Adrenal gland (tissue), 19 donors: ENCODE measurements at places on chromosomes 7 and 10.

DNA sequence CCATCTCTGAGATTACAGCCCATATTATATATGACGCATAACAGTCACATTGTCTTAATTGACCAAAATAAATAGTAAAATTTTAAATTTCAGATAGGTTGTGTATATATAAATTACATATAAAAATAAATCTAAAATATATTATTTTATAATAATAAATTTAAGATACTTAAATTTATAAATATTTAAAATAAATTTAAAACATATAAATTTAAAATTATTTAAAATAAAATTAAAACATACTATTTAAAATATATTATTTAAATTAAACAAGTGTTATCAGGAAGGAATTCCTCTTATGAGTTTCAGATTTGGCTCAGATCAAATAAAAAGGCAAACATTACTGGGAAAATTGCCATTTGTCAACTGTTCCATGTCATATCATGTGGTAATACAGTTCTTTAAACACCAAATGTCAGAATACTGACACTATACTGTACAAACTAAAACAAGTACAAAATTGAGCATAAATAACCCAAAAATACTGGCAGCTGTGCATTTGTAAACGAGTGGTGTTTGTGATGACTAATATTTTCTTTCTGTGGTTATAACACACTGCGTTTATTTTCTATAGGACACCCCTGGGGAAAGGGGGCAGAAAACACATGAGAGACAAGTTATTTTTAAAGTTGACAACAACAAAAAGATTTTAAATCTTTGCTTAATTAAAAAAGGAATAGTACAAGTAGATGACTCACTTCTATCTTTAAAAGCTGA, 71.3 kb upstream of the DGKB start:
- DNase-seq: no peak
- H3K27me3 ChIP-seq: no peaks in the 10 kb centered on the region
- no peak overlapping the region for H3K4me3 ChIP-seq
- H3K36me3 ChIP-seq: no peaks in the 10 kb centered on the region

DNA sequence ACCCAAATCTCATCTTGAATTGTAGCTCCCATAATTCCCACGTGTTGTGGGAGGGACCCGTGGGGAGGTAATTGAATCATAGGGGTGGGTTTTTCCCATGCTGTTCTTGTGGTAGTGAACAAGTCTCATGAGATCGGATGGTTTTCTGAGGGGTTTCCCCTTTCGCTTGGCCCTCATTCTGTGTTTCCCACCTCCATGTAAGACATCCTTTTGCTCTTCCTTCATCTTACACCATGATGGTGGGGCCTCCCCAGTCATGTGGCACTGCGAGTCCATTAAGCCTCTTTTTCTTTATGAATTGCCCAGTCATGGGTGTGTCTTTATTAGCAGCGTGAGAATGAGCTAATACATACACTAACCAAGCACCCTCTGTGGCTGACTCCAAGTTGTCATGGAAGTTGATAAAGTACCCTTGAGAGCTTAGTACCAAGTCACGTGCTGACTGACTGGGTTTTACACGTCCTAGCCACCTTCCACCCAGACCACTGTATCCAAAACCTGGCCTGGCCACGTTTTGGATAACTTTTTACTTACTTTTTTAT, 614.4 kb downstream of the SDK1 start:
- DNase-seq: no peak
- H3K4me1 ChIP-seq: no peaks in the 10 kb centered on the region
- H3K27me3 ChIP-seq: no peaks in the 10 kb centered on the region
- H3K4me3 ChIP-seq: no peak overlapping the region
- no peaks in the 10 kb centered on the region for H3K36me3 ChIP-seq
- H3K27ac ChIP-seq: no peak overlapping the region

- no peak overlapping the region for H3K4me3 ChIP-seq
- H3K27ac ChIP-seq: no peak overlapping the region
- no peak for DNase-seq
- no peaks in the 10 kb centered on the region for H3K4me1 ChIP-seq
- H3K27me3 ChIP-seq: peaks cover 8% of the 10 kb centered on the region
Observed at GRCh38 chr10:126207313-126207771, 180.9 kb downstream of the ADAM12 start.

DNA sequence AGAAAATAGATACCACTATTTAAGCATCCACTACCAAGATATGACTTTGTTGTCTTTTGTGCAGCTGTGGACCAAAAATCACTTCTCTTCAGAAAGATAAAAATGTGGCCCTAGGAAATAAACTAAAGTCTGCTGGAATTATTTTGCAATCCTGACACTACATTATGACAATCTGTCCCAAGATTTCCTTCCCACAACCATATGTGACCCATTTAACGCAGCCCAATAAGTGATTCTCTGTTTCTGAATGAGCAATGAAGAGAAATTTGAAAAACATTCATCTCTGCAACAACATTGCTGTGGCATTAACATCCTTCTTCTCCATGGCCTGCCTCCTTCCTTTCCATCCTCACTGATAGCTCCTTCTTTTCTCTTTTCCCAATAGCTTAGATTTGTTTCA, 212.0 kb downstream of the TSPAN12 start:
- DNase-seq: no peak
- no peaks in the 10 kb centered on the region for H3K4me1 ChIP-seq
- H3K36me3 ChIP-seq: no peaks in the 10 kb centered on the region
- H3K4me3 ChIP-seq: no peak overlapping the region
- no peaks in the 10 kb centered on the region for H3K27me3 ChIP-seq
